ENCODE measurements at places on chromosomes 13 and 19.

- DNase-seq: no peak
Measured at GRCh38 chr19:43784981-43785808, 4.4 kb upstream of the KCNN4 start.

- no peak for DNase-seq
Measured at GRCh38 chr13:94009701-94010100, 469.8 kb downstream of the DCT start.

DNA sequence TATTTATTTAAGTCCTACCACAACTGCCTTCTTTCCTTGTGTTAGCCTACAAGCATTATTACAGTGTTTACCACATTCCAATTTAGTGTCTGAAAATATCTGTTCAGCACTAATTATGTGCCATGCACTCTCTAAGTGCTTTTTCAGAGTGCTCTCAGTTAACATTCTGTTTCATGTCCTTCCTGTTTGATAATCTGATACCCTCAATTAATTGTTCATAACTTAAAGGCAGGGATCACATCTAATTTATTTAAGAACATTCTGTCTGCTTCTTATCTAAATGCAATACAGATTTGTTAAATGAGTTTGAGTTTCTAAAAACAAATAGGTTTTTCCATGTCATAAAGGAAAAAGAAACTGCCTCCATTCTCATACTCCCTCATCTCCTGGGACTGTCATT lies 649.6 kb upstream of the ATXN8OS start:
- DNase-seq: no peak

GRCh38 chr19:18846862-18847548 lies 15.2 kb downstream of the UPF1 start:
- DNase-seq: no peak

GRCh38 chr19:5976768-5977167 lies 1.2 kb downstream of the RANBP3 start:
- no peak for DNase-seq

- no peak for DNase-seq
Measured at GRCh38 chr19:45539459-45539858, 32.2 kb downstream of the VASP start.

DNA sequence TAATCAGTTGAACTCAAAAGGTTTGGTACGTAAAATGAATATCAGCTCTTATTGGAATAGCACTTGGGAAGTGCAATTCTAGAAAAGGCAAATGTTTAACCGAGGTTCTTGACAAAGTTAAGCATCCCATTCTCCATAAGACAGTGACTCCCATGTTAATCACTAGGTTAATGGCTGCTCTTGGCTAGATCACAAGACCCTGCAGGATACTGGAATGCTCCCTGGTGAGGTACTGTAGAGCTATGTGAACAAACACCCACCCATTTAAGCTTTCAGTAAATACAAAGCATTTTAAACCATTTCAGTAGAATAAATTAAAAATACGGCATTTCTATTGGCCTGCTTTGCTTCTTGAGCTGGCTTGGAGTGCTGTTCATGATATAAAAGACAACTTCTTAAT lies 56.5 kb downstream of the TDRD3 start:
- no peak for DNase-seq

DNA sequence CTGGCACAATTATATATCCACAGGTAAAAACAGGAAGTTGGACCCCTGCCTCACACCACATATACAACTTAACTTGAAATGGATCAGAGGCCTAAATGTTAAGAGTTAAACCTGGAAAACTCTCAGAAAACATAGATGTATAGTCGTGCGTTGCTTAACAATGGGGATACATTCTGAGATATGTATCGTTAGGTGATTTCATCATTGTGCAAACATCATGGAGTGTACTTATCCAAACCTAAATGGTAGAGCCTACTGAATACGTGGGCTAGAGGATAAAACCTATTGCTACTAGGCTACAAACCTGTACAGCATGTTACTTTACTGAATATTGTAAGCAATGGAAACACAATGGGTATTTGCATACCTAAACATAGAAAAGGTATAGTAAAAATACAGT lies 14.8 kb upstream of the CALM3 start:
- no peak for DNase-seq

- DNase-seq: no peak
Measured at GRCh38 chr19:47266401-47266941, 8.2 kb upstream of the INAFM1 start.

GRCh38 chr13:46831588-46832194 lies 34.7 kb upstream of the ESD start:
- DNase-seq: no peak

GRCh38 chr13:101397742-101398141 lies 18.6 kb downstream of the NALCN start:
- DNase-seq: no peak

DNA sequence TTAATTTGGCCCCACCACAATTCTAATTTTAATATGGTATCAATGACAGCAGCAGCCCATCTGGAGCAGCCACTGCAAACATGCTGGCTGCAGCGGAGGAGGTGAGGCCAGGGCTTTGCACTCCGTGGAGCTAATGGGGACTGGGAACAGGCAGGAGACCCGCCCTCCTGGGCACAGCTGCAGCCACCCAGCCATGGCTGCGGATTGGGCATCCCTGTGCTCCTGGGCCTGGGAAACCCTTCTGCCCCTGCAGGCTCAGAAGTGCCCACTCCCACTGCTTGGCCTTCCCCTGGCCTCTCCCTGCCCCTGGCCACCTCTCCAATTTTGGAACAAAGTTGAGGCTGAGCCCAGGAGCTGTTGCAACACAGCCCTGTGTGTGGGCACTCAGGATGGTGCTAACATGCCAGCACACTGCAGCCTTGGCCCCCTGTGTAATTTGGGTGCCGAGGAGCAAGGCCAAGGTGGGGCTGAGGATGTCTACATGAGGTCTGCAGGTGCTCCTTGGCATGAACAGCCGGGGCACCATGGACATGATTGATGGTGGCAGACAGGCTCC lies 123.6 kb downstream of the PCDH9 start:
- DNase-seq: no peak

DNA sequence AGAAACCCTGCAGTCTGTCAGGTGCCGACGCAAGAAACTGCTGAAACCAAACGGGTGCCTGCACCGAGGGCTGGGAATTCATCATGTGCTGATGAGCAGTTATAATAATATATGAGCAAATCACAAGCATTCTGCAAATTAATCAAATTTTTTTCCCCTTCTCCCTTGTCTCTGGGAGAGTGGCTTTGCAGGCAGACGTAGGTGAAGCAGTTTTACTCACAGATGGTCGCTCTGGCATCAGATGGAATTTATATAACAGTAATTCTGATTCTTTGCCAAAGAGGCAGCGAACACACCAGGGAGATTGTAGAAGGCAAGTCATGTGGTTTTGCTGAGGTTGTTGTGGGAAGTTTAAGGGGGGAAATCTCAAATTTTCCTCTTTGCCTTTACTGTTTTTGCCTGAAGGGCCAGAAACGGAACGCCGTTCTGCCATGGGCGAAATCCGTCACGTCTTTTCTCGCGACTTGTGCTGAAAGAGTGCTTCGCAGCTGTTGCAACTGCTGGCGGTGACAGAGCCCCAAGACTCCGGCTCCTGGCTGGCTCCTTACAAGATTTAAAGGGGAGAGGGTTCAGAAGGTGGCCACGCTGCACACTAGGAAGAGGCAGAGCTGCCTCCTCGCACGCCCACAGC lies 320.1 kb downstream of the ZNF536 start:
- DNase-seq: no peak

DNA sequence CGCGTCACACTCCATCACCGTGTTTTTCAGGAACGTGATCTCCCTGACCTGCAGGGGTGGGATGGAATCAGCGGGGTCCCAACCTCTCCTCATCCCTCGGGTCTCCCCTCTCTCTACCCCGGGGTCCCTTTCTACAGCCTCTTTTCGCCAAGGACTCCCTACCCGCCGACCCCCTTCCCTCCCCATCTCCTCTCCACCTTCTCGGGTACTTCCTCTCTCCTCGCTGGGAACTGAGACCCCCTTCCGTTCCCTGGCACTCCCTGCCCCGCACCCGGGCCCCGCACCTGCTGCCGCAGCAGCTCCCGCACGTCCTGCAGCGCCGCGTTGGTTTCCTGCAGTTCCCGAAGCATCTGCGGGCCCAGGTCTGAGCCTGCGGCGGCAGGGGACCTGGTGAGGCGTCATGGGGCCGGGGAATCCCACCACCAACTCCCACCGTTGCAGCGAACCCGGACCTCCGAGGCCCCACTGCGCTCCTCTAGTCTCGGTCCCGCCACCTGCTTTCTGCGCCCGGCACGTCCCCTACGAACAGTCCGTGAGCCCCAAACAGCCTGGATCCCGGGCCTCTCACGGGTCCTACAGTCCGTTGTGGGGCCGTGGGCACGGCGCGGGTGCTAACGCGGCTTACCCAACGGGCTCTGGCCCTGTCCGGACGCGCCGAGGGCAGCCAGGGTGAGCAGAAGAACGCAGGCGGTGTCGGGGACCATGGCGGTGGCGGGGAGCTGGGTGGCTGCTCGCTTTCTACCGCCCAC lies at the start of gene COMP:
COMP (minus strand) TSS at position 740 of the 749 bp plus-strand sequence; CDS start at position 704, 36 bp downstream.
- DNase-seq: no peak

DNA sequence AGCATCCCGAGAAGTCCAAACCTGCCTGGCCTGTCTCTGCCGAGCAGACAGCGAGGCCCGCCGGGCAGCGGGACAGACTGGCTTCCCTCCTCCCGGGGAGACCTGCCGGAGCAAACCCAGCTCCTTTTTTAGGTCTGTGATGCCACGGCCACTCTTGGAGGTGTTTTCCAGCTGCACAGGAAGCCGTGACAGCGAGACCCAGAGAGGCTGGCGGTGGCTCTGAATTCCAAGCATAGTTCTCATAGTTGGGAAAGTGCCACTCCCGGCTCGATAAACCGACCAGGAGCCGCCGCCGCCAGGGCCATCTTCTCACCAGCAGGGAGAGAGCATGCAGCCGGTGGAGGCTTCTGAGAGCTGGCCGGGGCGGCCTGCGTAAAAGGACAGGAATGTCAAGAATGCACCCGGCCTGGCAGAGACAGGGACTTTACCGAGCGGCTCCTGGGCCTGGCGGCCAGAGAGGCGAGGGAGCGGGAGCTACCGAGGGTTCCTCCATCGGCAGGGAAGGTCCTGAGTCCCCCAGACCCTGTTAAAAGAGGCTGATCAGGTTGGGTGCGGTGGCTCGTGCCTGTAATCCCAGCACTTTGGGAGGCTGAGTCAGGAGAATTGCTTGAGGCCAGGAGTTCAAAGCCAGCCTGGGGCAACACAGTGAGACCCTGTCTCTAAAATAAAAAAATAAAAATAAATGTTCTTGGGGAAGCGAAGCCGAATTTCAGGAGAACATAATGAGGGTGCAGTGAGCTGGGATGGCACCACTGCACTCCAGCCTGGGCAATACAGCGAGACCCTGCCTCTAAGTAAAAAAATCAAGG lies 64.9 kb downstream of the GADD45B start:
- DNase-seq: no peak

Measured in GM18507 (cell line).